ENCODE measurements at places on chromosomes 4 and X.

DNA sequence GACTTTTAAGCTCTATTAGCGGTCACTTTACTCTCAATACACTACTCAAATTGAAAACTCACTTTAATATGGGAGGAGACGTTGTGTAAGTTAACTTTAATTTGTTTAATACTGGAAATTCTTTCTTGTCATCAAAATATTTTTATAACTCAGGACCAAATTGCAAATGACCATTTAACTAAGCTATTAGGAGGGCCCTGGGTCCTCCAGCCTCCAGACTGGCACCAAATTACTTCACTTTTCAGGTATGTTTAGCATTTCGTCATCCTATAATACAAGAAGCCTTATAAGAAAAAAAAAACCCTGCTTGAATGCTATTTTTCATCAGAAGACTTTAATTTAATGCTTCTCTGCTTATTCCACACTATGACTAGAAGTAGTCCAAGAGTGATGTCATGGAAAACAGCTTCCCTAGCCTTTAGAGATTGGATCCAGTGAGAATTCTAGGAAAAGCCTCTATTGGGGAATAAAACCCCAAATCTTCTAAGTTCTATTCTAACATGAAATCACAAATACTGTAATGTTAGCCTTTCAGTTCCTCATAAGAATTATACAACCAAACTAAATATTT is 6.6 kb downstream of the KLHL15 start:
- no peak for DNase-seq

DNA sequence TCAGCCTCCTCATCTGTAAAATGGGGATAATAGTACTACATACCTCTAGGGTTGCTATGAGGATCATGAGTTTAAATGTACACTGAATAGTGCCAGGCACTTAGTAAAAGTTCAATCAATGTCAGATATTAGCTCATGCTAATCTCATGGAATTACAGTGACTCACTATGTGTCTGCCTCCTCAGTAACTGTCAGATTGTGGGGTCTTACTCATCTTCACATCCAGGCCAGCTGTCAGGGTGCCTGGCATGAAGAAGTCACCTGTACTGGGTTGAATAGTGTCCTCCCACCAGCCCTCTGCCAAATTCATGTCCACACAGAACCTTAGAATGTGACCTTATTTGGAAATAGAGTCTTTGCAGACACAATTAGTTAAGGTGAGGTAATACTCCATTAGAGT is 54.3 kb upstream of the STIM2 start:
- no peak for DNase-seq

- peak; percentile 81 for DNase-seq
Measured at GRCh38 chrX:14026121-14026520, 3.6 kb downstream of the GEMIN8 start.

DNA sequence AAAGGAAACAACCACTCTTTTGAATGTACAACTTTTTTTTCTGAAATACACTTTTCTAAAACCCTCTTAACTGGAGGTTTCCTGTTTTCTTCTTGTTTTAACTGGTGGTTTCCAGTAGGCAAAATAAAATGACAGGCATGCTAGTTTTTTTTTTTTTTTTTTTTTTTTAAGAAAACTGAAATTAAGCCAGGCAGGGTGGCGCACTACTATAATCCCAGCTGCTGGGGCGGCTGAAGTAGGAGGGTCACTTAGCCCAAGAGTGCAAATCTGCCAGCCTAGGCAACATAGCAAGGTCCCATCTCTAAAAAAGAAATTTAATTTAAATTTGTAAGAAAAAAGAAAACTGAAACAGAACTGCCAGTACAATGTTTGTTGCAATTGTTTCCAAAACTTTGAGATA is 44.0 kb downstream of the TMEM144 start:
- DNase-seq, result no peak

GRCh38 chrX:121146059-121146628 is 98.7 kb downstream of the GLUD2 start:
- DNase-seq, result no peak

DNA sequence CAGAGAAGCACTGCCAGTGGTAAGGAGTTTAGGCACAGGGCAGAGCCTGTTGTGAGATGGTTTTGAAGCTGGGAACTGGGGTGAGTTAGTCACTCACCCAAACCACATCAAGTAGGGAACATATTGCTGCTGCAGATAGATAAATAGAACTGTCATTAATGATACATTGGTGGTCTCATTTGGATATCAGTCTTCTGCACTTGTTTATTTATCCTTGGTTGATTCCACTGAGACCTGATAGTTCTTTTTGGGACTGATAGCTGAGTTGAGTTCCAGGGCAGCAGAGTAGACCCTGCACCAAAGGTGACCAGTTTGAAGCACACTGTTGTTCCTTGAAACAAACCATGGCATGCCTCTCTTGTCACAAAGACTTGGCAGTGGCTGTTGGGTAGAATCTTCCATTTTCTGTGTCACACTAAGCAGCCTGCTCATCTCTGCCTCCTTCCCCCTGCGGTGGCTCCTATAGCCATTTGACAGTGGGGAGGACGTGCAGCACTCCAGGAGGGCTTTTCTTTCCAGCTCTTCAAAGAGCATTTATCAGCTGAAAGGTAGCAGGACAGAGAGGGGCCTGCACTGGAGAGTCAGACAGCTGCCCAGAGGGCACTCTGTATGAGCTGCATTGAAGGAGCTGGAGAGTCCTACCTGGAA is 59.7 kb upstream of the TMEM164 start:
- no peak for DNase-seq

GRCh38 chr4:60366661-60367060 is 833.5 kb upstream of the ADGRL3 start:
- DNase-seq, result peak; percentile 27

DNA sequence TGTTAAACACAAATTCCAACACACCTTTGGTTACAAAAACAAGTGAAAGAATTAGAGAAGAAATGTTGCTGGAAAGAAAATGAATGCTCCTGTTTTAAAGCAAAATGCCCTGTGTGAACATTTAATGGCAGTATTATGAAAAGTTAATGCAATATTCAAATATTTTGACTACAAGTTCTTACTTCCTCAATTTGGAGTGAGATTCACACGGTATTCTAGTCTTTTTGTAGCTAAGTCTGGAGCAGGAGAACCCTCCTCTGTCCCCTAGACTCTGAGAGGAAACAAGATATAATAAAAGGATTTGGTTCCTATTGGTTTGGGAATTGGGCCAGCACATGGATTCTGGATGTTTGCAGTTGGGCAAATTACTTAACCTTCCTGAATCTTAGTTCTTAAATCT is 12.7 kb downstream of the MAD2L1 start:
- DNase-seq, result no peak

GRCh38 chrX:86047936-86048280 is 550 bp upstream of the CHM start:
- DNase-seq, result no peak

DNA sequence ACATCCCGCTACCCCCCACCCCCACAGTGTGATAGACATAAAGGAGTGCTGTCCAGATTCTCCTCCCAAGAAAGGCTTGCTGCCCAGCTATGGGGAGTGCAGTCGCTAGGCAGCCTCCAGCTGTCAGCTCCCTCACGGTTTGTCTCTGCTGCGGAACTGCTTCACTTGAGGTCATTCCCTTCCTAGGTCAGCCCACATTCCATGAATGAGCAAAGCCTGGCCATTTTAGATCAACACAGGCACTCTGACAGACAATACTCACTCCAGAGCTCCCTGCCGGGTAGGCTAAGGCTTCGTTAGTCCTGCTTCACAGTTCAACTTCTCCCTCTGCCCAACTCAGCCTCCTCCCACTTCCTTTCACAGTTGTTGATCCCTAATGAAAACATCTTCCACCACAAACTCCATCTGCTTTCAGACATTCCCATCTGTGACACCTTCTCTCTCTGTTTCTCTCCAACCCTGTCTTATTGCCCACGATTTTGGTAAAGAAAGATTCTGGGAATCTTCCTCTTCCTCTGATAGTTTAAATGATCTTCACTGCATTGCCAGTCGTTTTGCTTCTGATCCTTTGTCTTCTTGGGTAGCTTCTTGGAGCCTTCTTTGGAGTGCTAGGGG is 318.9 kb upstream of the F9 start:
- DNase-seq, result no peak

DNA sequence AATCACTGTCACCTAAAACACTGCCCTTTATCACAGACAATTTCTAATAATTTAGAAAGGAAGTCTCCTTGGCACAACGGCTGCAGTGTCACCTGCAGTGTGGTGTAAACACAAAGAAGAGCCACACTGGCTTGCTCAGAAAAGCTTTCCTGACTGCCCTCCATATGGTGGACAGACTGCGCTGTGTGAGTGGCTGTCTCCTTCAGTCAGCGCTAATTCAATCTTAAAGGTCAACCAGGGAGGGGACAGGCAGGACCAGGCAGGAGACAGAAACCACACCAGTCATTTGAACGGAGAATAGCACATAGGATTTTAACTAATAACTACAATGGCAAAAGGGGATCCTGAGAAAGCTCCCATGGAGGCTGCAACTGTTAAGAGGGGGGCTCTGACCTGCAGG is 132.1 kb downstream of the NSUN7 start:
- DNase-seq, result no peak

- no peak for DNase-seq
Measured at GRCh38 chrX:9396930-9397329, 67.9 kb upstream of the TBL1X start.

GRCh38 chr4:18980516-18981233 is 959.1 kb upstream of the LCORL start:
- DNase-seq, result no peak

DNA sequence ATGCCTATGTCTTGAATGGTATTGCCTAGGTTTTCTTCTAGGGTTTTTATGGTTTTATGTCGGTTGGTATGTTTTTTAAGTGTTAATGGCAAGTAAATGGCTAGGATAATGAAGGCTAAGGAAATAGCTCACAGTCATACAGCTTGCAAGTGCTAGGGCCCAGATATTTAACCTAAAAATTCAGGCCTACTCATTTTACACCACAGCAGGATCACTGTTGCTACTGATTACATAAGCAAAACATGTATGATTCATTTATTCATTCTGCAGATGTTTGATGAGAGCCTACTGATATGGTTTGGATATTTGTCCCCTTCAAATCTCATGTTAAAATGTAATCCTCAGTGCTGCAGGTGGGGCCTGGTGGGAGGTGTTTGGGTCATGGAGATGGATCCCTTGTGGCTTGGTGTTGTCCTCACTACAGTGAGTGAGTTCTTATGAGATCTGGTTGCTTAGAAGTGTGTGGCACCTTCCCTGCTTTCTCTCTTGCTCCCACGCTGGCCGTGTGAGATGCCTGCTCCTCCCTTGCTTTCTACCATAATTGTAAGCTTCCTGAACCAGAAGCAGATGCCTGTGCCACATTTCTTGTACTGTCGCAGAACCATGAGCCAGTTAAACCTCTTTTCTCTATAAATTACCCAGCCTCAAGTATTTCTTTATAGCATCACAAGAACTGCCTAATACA is 175.5 kb downstream of the MAPK10 start:
- DNase-seq, result no peak

DNA sequence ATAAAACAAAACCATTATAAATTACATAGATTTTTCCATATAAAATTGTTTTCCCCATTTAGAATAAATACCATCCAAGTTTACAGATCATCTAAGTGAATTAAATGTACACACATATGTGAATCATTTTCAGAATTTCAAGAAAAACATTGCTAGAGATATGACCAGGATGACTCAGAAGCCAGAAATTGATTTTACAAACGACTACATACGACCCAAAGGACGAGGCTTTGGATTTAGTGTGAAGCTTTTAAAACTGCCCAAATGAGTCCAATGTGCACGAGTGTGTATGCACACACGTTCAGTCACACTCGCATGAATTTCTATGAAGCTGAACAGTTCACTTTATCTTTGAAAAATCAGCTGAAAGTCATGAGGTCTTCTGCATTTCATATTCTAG is 37.9 kb downstream of the MFAP3L start:
- no peak for DNase-seq

GRCh38 chr4:48370260-48371134 is 29.2 kb downstream of the SLAIN2 start:
- DNase-seq, result no peak

- no peak for DNase-seq
Measured at GRCh38 chr4:69831646-69832325, 28.2 kb downstream of the SULT1E1 start.

DNA sequence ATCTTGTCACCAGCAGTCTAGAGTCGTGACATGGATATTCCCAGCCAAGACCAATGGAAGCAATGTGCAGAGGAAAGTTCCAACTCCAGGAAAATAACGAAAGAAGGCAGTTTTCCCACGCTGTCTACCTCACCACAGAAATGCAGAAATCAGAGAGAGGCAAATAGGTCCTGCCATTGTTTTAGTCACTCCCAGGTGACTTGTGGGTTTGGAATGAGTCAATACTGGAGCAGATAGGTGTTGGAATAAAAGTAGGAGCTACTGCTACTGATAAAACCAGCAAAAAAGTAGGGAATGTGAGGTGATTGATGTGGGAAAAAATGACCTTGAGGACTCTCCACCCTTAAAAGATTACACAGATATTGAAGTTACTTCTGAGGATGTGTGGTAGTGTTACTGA is 72.8 kb upstream of the RAI2 start:
- no peak for DNase-seq

DNA sequence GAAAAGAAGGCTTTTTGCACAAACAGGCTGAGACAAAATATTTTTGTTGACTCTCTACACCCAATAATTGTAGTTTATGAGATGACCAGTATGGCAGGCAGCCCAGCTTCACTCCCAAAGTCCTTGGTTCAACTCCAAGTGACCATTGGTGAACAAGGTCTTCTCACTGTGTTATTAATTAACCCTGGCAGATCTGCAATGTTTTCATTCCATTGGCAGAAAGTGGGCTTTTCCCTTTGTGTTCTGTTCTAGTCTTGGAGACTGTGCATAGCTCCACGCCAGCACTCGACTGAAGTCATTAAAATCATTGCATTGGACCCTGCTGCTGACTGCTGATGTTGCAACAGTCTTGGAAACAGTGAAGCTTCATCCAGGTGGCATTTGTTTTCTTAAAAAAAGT is 277.3 kb upstream of the HAND2 start:
- DNase-seq, result peak; percentile 1

GRCh38 chrX:13702111-13702789 is 13.3 kb downstream of the RAB9A start:
- no peak for DNase-seq

DNA sequence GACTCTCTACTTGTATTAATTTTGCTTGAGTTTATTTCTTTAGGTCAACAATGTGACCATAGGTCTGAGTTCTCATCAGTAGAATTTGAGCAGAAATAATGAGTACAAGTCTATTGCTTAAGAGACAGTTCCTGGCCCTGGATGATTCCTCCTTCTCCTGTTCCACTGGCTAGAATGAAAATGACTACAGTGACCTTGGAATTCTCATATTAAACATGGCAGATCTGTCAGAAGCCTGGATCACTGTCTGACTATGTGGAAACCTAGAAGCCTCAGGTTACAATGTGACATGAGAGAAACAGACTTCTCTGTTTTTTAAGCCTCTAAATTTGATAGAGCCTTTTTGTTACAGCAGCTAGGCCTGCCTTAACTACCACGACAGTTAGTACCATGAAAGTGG is 82.9 kb upstream of the MED14 start:
- no peak for DNase-seq

- no peak for DNase-seq
Measured at GRCh38 chr4:171117457-171117856, 695.7 kb upstream of the GALNTL6 start.

All from hippocampal formation (tissue), 2 donors.